NCI-H146 (cell line): ENCODE measurements at places on chromosomes 1 and 21.

GRCh38 chr21:26403321-26403720 lies 169.8 kb downstream of the CYYR1 start:
- DNase-seq: no peak

GRCh38 chr1:13701271-13701640 lies 1.3 kb downstream of the PRDM2 start:
- DNase-seq: no peak

GRCh38 chr1:223017291-223017690 lies 125.8 kb downstream of the TLR5 start:
- no peak for DNase-seq

DNA sequence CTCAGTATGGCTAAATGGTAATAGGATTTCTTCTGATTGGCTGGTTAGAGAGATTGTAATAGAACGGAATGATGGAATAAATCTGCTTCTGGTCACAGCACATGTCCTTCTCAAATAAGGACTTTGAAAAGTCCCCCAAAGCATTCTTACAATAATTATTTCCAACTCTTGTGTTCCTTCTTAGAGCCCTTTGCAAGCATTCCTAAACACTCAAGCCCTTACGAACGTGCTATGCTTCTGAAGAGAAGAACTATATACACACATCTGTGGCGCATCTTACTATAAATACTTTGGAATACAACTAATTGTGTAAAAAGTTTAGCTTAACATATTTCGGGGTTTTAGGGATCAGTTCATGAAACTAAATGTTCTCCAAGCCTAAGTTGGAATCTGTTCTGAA lies 25.6 kb downstream of the CLIC4 start:
- DNase-seq: no peak

DNA sequence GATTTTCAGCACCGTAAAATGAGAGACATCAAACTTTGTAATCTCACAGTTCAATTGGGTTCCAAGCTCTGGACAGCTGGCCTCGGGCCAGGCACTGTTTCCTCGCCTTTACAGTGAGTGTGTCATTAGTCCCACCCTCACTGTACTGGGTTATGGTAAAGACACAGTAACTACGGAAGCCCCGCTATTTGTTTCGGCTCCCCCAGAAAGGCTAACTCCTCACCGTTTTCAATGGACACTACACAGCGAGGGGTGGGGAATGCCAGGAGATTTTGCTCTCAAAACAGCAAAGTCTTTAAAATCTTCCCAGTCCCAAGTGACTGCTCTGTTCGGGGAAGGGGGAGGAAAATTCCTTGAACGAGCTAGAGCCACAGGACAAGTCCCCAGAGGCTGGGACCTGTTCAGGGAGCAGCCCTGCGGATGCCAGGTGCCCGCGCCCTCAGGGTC lies 757 bp upstream of the SPSB1 start:
- DNase-seq: no peak

- DNase-seq: no peak
These were observed 3.4 kb downstream of the MEF2D start for GRCh38 chr1:156497078-156497742.

GRCh38 chr1:224175617-224176016 lies 7.4 kb upstream of the DEGS1 start:
- peak; percentile 33 for DNase-seq

GRCh38 chr1:2180297-2181245 lies 14.0 kb downstream of the FAAP20 start:
- no peak for DNase-seq

DNA sequence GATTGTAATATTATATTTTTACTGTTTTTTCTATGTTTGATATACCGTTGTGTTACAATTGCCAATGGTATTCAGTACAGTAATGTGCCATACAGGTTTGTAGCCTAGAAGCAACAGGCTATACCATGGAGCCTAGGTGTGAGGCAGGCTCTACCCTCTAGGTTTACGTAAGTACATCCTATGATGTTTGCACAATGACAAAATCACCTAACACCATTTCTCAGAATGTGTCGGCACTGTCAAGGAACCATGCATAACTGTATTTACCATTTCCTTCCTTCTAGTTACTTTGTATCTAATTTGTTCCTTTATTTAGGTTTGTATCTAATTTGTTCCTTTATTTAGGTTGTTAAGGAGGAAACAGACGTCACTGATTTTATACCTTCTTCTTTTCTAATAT lies 9.9 kb downstream of the NPHP4 start:
- DNase-seq: no peak

DNA sequence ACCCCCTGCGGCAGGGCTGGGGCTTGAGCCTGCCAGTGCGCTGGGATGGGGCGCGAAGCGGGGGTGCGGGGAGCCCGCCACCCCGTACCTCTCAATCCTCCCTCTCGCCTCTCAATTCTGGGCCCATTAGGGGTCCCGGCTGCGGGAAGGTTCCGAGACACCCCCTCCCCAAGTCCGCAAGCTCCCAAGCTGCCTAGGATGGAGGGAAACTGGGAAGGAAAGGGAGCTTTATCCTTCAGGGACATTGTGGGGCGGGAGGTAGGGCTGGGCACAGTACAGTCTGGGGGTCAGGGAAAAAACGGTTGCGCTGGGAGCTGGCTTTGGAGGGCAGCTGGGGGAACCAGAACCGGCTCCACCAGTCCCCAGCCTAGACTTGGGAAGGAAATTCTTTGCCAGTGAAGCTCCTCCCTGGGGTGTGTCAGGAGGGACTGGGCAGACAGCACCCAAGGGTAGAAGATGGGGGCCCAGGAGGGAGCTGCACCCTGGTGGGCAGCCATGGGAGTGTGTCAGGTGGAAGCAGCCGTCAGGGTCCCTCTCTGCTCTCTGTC lies 904 bp downstream of the GJB3 start:
- DNase-seq: no peak

- DNase-seq: peak; percentile 29
These were observed 125.6 kb downstream of the CACNA1E start for GRCh38 chr1:181608948-181609347.

DNA sequence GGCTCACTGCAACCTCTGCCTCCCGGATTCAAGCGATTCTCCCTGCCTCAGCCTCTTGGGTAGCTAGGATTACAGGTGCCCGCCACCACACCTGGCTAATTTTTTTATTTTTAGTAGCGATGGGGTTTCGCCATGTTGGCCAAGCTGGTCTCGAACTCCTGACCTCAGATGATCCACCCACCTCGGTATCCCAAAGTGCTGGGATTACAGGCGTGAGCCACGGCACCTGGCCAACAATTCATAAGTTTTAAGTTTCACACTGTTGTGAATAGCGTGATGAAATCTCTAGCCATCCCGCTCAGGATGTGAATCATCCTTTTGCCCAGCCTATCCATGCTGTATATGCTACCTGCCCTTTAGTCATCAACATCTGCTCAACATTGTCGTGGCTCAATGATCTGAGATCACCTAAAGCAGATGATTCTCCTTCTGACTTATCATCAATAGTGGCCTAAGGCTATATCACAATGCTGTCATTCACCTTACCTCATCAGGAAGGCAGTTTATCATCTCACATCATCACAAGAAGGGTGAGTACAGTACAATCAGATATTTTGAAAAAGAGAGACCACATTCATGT lies 2.6 kb downstream of the PFDN2 start:
- DNase-seq: no peak

- DNase-seq: no peak
These were observed 106.3 kb downstream of the CD247 start for GRCh38 chr1:167412072-167412471.

DNA sequence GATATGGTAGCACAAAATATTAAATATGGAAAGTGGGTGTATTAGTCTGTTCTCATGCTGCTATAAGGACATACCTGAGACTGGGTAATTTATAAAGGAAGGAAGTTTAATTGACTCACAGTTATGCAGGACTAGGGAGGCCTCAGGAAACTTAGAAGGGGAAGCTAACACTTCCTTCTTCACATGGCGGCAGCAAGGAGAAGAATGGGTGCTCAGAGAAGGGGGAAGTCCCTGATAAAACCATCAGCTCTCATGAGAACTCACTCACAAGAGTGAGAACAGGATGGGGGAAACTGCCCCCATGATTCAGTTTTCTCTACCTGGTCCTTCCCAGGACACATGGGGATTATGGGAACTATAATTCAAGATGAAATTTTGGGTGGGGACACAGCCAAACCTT lies 15.8 kb upstream of the BACE2 start:
- DNase-seq: no peak

- no peak for DNase-seq
These were observed 59.9 kb downstream of the SLC22A15 start for GRCh38 chr1:116036255-116036654.

GRCh38 chr1:99748419-99748818 lies 18.0 kb downstream of the FRRS1 start:
- no peak for DNase-seq

- no peak for DNase-seq
These were observed 55.6 kb upstream of the B3GALT2 start for GRCh38 chr1:193242000-193242399.

DNA sequence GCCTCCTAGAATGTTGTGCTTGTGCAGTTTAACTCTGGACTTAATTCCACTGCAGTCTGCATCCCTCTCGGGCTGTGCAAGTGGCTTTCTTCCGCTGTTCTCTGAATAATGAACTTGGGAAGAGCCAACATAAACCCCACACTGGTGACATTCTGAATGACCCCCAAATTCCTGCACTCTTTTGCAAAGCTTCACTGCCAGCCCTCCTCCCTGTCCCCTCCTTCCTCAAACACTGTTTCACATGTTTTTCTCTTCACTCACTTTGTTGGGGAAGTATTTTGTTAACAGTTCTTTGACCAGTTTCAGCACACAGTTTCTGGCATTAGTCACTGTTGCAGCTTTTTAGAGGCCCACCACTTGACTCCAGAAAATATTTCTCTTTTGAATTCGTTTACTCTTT lies 39.7 kb downstream of the GNG12 start:
- DNase-seq: no peak

GRCh38 chr1:234602334-234603220 lies 7.4 kb downstream of the IRF2BP2 start:
- DNase-seq: peak; percentile 34

GRCh38 chr1:46173361-46173856 lies 1.5 kb upstream of the TSPAN1 start:
- no peak for DNase-seq

GRCh38 chr21:34135330-34135729 lies 62.0 kb downstream of the MRPS6 start:
- DNase-seq: no peak

DNA sequence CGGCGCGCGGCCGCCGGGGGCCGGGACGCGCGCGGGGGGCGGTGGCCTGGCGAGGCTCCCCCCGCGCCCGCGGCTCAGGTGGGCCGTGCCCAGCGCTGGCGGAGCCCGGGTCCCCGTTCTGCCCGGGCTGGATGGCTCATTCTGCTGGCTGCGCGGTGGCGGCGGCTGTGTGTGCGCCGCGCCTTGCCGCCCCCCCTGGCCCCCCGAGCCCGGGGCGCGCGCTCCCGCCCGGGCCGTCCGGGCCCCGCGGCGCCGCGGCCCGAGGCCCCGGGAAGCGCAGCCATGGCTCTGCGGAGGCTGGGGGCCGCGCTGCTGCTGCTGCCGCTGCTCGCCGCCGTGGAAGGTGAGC lies at the start of gene EPHB2:
TSS of gene EPHB2 (plus strand) at position 139 of the 349 bp plus-strand sequence. CDS start at position 283, 144 bp downstream.
- peak; percentile 47 for DNase-seq

DNA sequence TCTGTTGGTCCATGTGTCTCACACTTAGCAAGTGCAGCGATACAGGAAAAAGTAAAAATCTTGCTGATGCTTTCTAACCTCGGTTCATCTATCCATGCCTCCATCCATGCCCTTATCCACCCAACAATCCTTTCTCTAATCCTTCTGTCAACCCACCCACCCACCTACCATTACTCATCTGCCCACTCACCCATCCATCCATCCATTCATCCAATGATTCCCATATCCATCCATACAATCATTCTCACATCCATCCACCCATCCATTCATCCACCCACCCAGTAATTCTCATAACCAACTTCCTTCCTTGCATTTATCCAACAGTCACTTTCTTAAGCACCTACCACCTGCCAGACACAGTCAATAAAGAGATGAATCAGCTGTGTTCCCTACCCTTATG lies 6.1 kb upstream of the IGSF21 start:
- no peak for DNase-seq

DNA sequence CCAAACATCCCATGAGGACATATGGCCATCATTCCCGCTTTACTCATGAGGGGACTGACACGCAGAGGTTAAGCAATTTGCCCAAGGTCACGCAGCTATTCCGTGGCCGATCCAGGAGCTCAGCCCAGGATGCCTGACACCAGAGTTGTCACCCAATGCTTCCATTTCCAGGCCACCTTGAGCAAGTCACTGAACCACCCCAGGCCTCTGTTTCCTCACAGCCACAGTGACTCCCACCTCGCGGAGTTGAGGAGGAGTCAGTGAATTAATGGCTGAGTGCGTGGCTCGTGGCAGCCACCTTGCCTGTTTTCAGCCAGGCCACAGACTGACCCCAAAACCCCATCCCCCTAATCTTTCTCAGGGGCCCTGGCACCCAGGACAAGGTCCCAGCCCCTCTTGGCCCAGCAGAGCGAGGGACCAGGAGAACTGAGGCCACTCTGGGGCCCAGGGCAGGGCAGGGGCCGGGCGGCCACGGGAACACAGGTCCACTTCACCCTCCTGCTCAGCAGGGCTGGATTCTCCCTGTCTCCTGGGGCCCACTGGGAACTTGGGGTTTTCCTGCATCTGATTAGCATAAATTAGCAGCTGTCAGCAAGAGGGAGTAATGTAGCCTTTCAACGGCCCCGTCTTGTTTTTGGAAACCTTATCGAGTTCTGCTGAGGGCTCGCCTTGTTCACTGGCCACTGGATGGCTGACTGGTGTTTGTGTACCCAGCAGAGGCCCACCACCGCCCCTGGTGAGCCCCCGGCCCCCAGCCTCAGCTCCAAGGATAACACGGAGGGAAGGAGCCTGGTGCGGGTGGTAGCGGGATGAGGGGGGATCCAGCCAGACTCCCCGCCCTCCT lies 19.7 kb upstream of the LAPTM5 start:
- DNase-seq: no peak

- DNase-seq: no peak
These were observed 103.8 kb downstream of the EPHB2 start for GRCh38 chr1:22814176-22815042.

GRCh38 chr1:229621663-229622062 lies 4.3 kb downstream of the TAF5L start:
- DNase-seq: no peak

- no peak for DNase-seq
These were observed 44.0 kb downstream of the ODF2L start for GRCh38 chr1:86352086-86352485.

- DNase-seq: no peak
These were observed 30.7 kb upstream of the PGD start for GRCh38 chr1:10368194-10368593.

GRCh38 chr1:11617314-11617713 lies 36.9 kb downstream of the FBXO2 start:
- peak; percentile 49 for DNase-seq

DNA sequence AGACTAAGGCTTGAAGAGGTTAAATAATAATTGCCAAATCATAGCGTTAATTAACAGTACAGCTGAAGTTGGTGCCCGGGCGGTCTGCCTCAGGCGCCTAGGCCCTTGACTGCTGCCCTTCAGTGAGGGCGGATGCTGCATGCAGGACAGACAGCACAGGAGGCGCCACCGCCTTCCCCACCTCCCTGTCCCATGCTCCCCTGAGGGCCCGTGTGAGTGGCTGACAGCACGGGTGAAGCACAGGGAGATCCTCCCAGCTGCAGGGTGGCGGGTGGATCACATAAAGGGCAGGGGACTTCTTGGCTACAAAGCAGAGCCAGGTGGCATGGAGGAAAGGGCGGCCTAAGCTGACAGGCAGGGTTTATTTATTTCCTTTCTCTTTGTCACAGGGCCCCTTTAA lies 49.1 kb downstream of the DDX20 start:
- DNase-seq: peak; percentile 68
